Activated CD4-positive, alpha-beta memory T cell treated with anti-CD3 and anti-CD28 coated beads for 36 hours (primary cell): ENCODE measurements at places on chromosomes 7 and 10. TPM values are rescaled to one million over a fixed set of nuclear protein-coding genes. Genes with fewer than 3 reads are reported as not detected.
A peak's percentile ranks its signal among the peaks of the same experiment; 100 is the strongest.

DNA sequence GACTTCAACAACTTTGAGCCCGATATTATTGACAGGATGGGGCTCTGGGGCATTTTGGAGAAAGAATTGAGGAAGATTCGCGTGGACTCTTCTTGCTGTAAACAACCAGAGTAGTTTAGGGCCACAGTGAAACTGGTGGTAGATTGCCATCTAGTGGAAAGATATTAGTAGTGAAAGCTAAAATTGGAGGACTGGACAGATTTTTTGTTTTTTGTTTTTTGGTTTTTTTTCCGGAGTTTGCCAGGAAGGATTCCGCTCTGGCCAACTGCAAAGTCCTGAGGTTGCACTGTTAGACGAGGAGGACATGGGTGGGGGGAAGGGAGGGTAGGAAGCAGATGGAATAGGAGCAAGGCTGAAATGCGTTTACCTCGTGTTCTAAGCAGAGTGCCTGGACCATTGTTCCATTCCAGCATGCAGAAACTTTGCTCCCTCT is 11.7 kb downstream of the NOBOX start:
- DNase-seq, result no peak

GRCh38 chr10:48885376-48885775 is 54.3 kb downstream of the LRRC18 start:
- DNase-seq, result no peak

DNA sequence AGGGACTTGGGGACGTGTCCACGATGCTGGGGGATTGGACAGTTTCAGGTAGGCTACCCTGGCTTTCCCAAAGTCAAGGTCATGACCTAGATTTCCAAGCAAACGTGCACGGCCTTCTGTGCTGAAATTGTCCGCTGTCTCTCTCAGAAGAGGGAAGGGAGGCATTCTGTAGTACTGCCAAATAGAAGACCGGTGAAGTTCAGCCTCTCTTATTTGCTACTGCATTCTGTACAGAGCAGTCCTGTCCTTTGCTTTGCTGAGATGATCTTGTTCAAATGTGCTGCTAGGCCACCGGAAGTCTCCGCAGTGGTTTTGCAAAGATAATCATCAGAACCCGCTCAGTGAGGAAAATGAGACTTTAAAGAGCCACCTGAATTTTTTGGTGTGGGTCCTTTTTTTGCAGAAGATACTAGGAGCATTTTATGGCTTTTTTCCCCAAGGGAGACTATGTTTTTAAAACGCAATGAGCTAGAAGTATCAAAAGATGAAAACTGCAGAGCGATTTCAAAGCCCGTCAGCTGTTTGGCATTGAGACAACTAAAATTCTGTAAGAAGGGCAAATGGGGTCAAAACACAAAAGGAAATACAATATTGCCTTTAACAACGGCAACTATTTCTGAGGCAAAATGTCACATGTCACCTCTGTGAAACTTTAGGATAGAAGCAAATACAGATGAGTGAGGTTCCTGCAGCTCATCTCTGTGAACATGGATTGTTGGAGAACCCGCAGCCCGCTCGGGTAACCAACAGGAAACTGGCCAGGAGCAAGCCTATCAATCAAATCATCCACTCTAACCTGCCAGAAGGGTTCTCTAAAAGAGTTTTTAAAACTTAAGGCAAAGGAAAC is 1.3 kb upstream of the NMT2 start:
- DNase-seq, result peak; percentile 68

- peak; percentile 61 for DNase-seq
Observed at GRCh38 chr7:99331002-99331401, 5.3 kb downstream of the ARPC1A start.

CDC14C gene
- total RNA-seq, result not detected

DNA sequence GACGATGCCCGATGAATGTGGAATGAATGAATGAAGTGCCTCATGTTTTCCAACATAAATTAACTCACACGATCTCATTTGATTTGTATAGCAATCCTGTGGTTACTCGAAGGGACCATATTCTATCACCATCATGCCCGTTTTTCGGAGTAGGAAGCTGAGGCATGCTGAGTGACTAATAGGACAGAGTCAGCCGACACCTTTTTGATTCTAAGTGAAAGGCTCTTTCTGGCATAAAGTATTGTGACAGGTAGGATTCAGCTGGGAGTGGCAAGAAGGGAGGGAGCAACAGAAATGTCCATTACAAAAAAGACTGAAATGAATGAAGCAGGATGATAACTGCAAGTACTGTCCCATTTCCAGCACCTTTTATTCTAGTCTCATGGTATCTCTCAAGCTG is 55.7 kb downstream of the KLRG2 start:
- no peak for DNase-seq

- peak; percentile 11 for DNase-seq
Observed at GRCh38 chr10:68871105-68871711, 29.9 kb upstream of the DDX50 start.

DNA sequence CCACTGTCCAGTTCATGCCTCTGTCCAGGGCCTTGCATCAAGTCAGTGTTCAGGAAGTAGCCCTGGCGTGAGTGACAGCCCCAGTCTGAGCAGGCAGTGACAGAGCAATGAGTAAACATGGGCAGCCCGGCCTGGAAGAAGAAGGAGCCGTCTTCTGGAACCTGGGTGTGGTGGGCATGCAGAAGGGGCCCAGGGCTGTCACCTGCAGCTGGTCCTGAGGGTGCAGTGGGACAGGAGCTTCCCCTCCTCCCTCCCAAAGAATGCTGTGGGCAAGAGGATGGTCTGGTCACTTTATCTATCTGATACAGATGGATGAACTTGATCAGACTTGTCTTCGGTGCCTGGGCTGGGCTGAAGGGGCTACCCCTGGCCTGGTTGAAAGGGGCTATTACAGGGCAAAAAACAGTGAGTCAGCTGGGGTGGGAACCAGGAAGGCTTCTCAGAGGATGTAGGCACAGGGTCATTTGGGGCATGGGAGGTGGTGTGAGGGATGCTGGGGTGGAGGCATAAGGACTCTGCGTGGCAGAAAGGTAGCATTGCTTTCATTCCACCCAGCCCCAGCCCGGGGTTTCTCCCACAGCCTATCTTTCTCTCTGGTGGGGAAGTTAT is 42.7 kb upstream of the PPIF start:
- no peak for DNase-seq

DNA sequence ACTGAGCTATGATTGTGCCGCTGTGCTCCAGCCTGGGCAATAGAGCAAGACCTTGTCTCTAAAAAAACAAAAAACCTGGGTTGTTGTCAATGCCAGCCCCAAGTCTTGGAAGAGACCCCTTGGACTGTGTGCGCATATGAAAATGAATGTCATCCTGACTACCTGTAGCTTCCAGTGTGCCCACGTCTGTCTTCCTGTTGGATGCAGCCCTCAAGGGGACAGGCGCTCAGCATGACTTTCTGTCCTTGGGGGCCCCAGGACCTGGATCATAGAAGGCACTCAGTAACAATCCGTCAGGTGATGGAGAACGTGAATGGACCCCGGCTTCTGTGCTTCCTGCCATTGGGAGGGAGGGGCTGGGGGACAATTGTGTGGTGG is 9.0 kb downstream of the PRF1 start:
- DNase-seq, result no peak

TMEM209 gene
- total RNA-seq, result 35.9 TPM
